ENCODE measurements at places on chromosomes 2 and 18.

- DNase-seq: no peak
Observed at GRCh38 chr2:1052771-1053191, 102.1 kb downstream of the SNTG2 start.

DNA sequence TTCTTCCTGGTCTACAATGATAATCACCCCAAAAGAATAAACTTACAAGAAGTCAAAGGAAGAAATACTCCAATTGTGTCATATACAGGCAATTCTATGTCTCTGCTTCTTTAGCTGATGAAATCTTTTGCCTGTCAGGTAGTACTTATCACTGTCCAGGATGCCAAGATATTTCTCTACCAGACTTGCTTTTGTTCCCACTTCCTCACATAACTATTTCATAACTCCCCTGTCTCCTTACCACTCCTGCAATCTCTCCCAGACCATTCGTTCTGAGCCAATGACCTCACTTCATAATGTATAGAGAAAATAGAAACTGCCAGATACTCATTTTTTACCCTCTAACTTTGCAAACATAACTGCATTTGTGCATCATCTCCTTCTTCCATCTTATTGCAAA is 39.1 kb downstream of the HNMT start:
- DNase-seq: no peak

GRCh38 chr2:25797620-25798488 is 80.4 kb downstream of the ASXL2 start:
- no peak for DNase-seq

- no peak for DNase-seq
Observed at GRCh38 chr2:1561811-1562421, 148.7 kb downstream of the TPO start.

- DNase-seq: no peak
Observed at GRCh38 chr2:150469706-150470274, 17.7 kb downstream of the RND3 start.

- DNase-seq: no peak
Observed at GRCh38 chr18:74773171-74773624, 175.5 kb downstream of the ZNF407 start.

DNA sequence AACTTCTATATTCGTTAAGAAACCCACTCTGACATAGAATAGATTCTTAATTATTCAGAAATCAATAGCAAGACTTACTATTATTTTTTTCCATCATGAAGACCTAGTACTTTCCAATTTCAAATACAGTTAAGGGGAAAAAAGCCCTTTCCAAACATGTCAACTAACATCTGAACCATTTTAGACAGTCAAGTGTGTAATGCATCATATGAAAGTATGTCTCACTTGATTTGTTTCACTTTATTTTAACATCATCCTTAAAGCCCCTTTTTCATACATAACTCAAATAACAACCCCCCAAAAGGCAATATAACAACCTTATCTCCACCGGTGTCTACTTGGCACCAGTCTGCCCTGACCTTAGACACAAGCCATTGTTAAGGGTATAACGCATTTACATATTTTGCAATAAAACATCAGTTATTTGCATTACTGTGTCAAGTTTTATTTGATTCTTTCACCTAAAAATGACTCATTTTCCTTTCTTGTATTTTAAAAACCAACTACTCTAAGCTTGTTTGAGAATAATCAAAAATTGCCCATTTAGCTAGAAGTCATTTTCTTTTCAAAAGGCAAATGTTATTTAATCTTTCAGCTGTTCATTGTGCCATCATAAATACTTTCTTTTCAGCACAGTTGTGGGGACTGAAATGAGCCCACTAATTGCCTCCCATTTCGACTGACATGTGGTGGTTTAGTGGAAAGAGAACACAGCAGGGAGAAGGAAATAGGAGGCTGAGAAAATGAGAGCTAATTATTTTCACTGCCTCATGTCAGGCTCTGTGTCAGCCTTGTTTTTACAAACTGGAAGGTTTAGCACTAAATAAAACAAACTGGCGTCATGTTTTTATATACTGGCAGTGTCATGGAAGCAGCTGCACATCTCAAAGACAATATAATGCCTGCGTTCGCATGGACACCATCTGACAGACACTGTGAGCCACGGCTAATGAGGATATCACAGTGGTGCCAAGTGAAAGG is 104.7 kb upstream of the CDCA7 start:
- DNase-seq: no peak

GRCh38 chr2:161677634-161678033 is 53.4 kb downstream of the SLC4A10 start:
- no peak for DNase-seq

GRCh38 chr18:25457601-25458000 is 105.6 kb upstream of the ZNF521 start:
- DNase-seq: no peak

DNA sequence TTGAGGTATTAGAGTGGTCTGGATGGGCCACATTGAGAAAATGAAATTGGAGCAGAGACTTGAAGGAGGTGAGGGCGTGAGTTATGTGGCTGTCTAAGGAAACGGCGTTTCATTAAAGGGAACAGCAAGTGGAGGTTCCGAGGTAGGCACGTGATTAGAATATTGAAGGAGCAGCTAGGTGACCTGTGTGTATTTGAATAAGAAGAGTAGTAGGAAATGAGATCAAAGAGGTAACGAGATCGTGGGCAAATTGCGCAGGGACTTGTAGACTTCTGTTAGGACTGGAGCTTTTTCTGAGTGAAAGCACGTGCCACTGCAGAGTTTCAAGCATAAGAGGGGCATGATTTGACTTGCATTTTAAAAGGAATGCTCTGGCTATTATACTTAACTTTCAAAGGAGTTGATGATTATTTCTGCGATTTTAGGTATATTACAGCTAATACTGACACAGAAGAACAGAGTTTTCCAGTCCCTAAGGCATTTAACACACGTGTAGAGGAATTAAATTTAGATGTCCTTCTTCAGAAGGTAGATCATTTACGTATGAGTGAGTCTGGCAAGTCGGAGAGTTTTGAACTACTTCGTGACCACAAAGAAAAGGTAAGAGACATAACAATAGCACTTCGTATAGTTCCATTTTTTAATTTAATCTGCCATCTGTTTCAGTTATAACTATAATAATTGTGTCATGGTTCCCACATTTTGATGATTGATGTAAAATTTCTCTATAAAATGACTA is 48.7 kb downstream of the RMDN2 start:
- no peak for DNase-seq

GRCh38 chr2:73895473-73895872 is 2.7 kb downstream of the ACTG2 start:
- no peak for DNase-seq

DNA sequence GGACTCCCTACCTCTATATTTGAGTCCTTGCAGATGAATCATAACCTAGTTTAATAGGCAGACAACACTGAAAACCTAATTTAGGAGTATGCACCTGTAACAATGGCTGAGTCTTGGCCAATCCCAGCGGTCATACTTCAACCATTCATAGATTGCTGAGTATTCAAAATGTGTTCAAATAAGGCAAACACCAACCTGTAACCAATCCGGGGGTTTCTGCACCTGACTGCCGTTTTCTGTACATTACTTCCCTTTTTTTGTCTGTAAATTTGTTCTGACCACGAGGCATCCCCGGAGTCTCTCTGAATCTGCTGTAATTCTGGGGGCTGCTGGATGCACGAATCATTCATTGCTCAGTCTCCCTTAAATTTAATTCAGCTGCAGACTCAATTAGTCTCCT is 338.6 kb downstream of the STK39 start:
- no peak for DNase-seq

DNA sequence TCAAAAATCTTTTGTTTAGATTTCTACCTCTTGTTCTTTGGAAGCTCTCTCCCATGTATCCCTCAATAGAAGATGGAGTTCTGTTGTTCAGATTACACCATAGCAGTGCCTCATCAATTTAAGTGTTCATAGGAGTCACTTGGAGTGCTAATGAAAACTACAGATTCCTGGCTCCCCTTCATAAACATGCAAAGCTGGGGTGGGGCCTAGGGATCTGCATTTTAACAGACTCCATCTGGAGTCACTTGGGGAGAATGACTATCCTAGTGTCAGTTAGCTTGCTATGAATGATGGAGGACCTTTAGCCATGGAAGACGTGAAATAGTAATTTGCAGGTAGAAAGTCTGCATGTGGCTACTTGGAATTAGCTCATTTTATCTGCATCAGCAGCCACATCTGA is 105.4 kb downstream of the RGPD3 start:
- DNase-seq: no peak

DNA sequence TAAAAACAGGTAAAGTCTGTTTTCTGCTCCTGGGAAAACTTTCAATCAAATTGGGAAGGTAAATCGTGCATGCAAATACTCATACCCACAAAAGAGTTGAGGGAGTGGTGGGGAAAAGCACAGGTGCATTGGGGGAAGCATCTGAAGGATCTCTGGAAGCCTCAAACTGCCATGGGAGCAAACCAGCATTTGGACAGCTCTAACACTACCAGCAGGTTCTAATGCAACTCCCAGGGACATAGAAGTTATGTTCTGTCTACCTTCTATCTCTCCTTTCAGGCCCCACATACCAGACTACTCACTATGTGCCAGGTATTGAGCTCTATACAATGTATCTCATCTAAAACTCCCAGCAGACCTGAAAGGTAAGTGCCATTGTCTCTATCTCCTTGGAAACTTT is 933.7 kb downstream of the NRXN1 start:
- no peak for DNase-seq

- DNase-seq: no peak
Observed at GRCh38 chr2:165456027-165456426, 13.5 kb upstream of the CSRNP3 start.

- no peak for DNase-seq
Observed at GRCh38 chr2:171531291-171531690, 9.0 kb downstream of the CYBRD1 start.

DNA sequence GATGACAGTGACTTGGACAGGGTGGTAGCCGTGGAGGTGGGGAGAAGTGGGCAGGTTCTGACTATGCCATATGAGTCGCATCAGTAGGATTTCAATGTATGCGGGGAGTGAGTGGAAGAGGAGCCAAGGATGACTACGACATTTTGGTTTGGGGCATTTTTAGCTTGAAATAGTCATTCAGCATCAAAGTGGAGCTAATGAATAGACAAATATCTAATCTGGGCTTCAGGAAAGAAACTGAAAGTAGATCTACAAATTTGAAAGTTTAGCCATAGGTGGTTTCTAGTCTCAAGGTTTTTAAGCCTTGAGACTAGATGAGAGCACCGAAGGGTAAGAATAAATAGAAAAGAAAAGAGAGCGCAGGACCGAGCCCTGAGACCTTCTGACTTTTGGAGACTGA is 58.3 kb downstream of the FEZ2 start:
- no peak for DNase-seq

DNA sequence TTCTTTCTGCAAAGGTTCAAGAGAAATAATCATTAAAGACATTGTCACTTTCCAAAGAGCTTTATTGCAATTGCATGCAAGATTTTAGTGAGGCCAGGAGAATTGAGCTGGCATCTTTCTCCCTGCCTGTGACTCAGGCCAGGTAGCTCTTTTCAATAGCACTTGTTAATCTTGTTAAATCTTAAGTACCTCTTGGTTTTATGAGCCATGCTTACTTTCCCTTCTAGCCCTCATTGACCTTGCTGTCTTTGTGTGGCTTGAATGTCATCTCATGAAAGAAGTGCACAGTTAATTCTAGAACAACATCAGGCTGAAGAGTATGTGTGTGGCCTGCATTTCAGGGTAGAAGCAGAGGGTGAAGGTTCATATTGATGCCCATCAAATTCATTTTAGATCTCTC is 14.8 kb upstream of the LGALSL start:
- no peak for DNase-seq

DNA sequence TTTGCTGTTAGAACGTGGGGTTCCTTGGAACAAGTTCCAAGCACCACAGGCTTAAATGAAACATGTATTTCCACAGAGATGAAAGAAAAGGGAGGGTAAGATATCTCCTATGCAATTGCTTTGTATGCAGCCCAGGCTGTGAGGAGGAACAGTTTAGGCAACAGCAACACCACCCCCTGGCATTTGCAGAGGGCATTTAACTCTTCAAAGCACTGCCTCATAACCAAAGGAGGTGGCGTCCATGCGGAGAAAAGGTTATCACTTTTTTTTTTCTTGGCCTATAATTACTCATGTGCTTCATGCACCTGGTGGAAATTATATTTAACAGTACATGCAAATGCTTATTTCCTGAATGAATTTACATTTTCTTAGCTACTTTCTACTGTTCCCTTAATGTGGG is 286.0 kb downstream of the LPIN1 start:
- no peak for DNase-seq

DNA sequence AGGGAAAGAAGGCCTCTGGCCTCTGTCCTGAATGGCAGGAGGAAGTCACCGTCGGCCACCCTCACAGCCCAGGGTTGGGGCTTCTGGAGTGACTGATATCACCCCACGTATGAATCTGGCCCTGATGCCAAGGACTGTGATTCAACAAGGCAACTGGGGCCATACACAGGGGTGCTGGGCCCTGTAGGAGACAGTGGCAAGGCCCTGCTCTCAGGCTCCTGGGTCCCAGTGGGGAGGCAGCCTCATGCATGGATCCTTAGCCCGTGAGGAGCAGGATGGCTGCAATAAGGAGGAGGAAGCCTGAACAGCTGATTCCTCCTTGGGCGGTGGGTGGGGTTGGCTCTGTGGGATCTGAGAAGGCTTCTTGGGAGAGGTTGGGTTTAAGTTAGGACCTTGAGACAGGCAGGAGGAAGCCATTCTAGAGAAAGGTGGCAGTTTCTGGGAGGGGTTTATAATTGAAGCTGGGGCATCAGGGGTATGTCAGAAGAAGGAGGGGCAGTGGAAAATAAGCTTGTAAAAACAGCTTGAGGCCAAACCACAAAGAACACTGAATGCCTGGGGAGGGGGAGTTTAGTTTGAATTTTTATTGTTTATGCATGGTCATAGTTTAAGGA is 42.8 kb upstream of the LAPTM4A start:
- no peak for DNase-seq

- DNase-seq: no peak
Observed at GRCh38 chr18:6557057-6557769, 142.5 kb upstream of the L3MBTL4 start.

DNA sequence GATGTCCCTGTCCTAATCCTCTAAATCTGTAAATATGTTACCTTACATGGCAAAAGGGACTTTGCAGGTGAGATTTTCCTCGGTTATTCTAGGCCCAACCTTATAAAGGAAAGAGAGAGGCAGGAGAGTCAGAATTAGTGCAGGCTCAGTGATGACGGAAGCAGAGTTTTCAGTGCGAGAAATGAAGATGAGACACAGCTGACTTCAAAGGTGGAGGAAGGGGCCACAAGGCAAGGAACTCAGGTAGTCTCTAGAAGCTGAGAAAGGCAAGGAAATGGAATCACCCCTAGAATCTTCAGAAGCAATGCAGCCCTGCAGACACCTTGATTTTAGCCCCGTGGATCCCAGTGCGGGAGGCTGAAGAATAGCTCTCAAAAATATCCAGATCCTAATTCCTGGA is 7.2 kb upstream of the LCLAT1 start:
- DNase-seq: no peak

DNA sequence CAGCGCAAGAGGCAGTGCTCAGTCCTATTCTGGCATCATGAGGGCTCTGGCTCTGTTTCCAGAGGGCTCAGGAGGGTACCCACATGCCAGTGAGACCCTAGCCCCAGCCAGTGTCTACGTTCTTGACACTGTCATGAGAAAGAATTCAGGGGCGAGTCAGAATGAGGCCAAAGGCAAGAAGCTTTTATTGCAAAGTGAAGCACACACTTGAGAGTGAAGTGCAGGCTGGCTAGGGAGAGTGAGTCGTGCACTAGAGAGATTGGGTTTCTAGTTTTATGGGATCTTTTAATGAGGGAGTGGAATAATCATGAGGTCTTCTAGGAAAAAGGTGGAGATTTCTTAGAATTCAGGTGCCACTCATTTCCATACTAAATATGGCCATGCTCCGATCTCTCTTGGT is 164.1 kb downstream of the DCDC2C start:
- no peak for DNase-seq

All from stimulated activated CD4-positive, alpha-beta T cell treated with anti-CD3 and anti-CD28 coated beads, Interleukin-2, amount 100 ng/mL, for 4 hours (primary cell).